ENCODE measurements at places on chromosomes 3 and 15.

DNA sequence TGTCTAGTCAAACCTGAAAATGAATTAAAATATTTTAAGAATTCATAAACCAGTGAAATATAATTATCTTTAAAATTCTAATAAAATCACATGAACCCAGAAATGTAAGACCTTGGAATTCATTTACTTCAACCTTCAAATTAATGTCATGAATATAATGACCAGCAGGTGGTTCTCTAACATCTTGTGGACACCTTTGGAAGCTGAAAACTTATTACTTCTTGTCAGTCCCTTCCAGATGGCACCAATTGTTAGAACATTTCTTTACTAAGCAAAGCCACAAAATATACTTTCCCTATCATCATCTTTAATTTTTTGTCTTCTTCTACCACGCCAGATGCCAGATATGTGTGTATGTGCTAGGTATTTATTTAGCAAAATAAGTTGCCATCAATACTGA lies 240.0 kb downstream of the MBNL1 start:
- no peak for DNase-seq

DNA sequence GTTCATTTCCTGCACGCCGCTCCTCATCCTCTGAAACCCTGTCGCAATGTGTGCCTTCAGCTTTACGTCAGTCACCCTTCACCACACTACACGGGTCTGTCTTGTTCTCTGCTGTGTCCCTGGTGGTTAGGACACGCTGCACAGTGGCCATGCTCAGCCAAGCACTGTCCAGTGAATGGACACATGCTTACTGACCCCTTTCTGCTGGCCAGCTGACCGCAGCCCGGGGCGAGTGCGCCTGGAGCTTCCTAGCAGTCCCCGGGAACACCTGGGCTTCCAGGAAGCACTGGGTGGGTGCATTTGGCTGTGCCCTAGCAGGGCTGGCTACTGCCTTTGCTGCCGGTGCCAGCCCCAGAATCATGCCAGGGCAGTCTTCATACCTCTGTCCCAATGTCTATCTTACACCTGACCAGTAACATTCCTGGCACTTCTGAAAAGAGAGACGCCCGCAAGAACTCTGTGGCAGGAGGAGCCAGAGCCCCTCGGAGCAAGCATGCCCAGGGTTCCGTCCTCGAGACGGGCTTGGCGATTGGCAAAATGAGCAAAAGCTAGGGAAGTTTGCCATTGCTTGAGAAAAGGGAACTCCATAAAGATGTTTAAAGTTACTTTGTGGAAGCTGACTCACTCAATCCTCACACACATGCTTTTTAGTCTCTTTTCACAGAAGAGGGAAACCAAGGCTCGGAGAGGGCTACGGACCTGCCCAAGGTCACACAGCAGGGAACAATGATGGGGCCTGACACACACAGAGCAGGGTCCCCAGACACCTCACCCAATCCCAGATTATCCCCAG lies 15.7 kb upstream of the ZXDC start:
- DNase-seq = no peak

- DNase-seq = peak; percentile 78
These were observed 136.8 kb upstream of the CCDC54 start for GRCh38 chr3:107240183-107241091.

DNA sequence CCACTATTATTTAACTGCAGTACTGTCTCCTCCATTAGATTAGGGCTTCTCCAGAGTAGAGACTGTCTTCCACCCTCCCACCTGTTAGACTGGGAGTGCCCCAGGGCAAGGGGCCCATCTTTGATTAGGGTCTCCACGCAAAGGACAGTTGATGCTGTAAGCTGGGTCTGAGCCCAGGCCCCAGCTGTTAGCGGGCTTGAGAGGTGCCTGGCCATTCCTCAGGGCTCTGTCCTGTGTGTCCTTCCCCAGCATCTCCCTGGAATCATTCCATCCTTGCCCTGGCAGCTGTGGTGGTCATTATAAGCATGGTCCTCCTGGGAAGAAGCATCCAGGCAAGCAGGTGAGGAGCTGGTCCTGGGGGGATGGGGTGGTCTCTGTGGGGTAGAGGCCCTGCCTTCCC lies 6.1 kb downstream of the SLC51B start:
- DNase-seq = no peak

DNA sequence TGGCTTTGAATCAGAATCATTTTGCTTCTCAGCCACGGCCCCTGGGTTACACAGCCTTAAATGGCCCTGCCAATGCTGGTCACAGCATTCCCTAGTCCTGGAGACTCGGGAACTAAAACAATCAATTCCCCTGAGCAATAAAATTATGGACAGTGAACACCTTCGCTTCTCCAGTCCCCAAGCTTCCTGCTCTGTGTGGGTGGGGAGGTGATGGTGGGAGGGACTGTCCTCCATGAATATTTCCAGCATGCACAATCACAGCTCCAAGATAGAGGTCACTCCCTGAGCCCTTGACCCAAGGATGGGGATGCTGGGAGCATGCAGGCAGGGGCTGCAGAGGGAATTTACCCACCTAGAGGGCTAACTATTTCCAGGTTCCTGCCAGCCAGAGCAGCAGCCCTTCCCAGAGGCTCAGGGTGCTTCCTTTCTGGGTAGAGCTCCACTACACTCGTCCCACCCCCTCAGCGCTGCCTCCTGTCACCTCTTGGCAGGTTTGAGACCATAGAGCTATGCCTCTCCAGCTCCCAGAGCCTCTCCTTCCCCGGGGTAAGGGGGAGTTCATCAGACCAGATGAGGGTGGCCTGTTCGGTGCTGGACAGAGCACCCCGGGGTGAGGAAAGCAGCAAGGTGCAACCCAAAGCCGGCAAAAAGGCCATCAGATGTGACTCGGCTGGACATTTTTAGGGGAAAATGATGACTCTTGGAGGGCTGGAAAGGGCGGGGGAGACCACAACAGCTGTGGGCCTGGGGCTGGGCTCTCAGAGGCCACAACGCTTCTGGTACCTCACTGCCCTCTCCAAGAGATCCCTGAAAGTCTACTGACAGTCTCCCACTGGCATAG lies 14.5 kb upstream of the CCDC33 start:
- DNase-seq = no peak

DNA sequence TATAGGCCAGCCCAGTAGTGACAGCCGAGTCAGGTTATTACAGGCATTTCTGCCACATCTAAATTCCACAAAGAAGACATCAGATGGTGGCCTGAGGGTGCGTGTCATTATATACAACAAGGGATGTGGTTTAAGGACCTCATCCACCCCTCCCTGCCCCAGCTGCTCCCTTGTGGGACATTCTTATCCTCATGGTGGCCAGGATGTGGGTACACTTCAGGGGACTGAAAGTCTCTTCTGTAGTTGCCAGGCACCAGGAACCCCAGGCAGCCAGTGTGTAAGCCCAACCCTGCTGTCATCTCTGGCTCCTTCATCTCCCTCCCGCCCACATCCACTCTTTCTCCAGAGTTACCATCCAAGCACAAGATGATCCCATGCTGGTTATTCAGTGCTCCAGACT lies 224.9 kb upstream of the TOPAZ1 start:
- no peak for DNase-seq

DNA sequence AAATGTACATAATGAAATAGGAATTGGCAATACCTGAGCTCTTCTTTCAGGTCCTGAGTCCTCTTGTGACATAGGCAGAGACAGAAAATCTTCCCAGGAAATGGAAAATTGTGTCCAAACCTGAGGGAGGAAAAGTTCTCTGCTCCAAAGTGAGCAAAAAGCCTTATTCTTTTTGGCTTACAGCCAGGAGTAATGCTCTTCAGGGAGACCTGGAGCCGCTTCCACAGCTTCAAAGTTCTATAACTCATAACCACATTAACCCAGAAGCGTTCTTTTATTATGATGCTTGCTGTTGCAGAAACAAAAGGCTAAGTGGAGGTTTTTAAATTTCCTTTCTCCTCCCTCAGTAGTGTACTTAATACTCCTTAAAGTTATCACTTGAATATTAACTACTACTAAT lies 633 bp downstream of the IGSF10 start:
- no peak for DNase-seq

- no peak for DNase-seq
These were observed 136.7 kb downstream of the SMAD6 start for GRCh38 chr15:66838671-66839239.

DNA sequence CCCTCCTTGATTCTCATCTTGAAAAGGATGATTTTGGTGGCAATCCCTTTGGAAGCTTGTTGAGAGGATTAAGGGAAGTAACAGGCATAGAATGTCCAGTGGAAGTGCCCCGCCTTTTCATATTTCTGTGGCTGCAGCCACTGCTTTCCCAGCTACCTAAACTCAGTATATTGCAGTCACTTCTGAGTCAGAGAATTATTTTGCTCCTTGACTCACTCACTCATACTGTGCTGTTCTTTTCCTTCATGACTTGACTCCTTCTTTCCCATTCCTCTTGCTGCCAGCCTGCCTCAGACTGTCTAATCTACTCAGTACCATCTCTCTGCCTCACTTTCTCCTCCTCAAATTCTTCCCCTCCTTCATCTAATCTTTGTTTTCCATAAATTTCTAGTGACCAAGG lies 26.5 kb upstream of the POLR2M start:
- DNase-seq = no peak

DNA sequence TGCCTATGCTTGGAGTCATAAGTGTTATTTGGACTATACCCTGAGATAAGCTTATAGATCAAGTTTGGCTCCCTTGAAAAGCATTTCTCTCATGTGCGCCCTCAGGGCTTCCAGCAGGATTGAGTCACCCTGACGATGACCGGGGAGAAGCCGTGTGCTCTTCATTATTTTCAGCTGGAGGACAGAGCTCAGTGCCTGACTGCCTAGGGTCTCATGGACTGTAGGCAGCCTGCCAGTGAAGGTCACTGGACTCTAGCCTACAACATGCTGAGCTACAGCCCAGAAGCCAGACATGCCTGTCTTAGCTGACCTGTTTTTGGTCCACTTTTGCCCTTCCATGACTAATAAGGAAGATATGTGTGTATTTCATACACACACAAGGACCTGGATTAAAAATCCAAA lies 31.6 kb upstream of the NUDT16 start:
- DNase-seq = no peak

DNA sequence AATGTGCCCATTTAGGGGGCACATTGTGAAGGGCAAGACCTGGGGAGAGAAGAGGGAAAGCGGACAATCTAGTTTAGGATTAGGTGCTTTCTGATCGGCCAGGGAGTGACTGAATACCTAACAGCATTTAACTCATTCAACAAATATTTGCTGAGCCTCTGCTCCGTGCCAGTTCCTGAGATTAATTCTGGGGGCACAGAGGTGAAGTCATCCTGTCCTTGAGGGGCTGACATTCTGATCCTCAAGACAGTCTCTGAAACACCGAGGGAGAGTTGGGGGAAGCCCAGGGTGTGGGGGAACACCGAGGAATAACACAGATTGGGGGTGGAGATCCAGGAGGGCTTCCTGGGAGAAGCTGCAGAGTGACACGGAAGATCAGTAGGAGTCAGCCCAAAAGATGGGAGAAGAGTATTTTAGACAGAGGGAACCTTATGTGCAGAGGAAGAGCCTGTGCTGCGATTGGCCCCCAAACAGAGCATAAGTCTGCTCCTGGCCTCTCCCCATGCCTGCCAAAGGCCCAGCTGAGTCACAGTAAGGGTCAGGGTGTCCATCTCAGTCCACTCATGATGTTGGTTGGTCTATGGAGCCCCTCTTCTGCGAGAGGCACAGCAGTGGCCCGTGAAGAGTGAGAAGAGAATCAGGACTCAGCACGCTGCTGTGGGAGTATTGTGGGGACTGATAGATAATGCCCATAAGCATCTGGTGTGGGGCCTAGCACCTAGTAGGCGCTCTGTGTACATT lies 60.2 kb downstream of the AMOTL2 start:
- no peak for DNase-seq

- no peak for DNase-seq
These were observed 612.2 kb upstream of the GOLIM4 start for GRCh38 chr3:168707900-168708299.

DNA sequence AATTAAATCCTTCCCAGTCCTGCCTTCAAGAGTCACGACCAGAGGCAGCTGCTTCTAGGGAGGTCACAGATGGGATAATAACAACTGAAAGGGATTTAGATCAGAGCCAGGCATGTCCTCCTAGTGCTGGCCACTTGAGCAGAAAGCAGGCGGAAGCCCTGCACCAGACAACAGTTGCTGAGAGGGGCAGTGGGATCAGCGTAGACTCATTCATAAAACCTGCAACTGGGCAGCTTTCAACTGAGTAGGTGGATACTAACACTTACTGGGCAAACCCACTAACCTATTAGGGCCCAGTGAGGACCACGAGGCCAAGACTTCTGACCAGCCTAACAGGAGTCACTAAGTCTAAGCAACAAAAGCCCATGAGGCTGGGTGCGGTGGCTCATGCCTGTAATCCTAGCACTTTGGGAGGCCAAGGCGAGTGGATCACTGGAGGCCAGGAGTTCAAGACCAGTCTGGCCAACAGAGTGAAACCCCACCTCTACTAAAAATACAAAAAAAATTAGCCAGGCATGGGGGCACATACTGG lies 67.0 kb downstream of the DAPK2 start:
- no peak for DNase-seq

GRCh38 chr3:140088513-140088912 lies 153.5 kb downstream of the CLSTN2 start:
- DNase-seq = no peak

DNA sequence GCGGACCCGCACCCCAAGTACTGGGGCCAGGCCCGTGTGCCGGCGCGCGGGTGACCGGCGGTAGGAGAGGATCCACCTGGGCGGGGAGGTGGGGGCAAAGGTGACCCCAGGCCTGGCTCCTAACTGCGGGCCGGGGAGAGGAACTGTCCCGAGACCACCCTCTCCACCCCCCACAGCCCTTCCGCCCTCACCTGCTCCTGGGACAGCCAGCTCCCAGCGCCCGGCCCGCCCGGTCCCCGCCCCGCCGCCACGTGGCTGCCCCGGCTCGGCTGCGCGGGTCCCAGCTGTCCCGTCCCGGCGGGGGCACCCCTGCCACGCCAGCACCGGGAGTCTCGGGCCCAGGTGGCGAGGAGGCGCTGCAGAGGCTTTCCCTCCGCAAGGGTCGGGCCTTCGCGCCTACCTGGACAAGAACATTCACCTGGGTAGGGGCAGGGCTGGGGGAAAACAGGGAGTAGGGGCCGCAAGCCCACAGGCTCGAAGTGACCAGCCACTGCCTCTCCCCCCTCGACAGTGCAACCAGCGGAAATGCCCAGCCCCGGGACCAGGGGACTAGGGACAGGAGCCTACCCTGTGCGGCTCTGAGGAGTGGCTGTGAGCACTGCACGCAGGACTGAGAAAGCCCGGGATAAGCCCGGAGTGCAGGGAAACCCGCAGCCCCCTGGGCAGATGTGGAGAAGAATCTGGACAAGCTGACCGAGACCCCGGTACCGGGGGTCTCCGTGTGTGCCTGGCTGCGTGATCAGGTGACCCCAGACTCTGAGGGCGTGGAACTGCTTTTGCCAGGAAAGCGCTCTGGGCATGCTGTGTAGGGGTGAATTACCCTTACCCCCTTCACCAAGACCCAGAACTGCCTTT lies at the start of gene SLC12A8:
Gene SLC12A8, minus strand, starts transcription at position 240 of the 855 bp plus-strand sequence. CDS start 1,399 bp downstream, outside the sequence.
- DNase-seq = no peak

- no peak for DNase-seq
These were observed 44.2 kb downstream of the GRK7 start for GRCh38 chr3:141807277-141808033.

DNA sequence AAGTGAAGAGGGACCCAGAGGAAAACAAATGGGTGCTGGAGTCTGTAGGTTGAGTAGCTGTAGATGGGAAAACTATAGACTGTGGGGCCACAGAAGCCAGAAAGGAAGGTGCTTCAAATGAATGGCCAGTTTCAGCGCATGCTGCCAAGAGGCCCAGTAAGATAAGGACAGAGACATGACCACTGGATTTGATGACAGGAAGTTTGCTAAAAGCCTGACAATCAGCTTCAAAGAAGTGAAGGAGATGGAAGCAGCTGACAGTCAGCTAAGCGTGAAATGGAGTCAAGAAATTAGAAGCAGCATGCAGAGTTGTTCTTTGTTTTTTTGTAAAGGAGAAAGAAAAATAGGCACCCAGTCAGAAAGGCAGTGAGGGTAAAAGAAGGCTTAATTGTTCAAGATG lies 24.9 kb downstream of the TXNRD3 start:
- DNase-seq = no peak

- no peak for DNase-seq
These were observed 156.0 kb upstream of the CD96 start for GRCh38 chr3:111385971-111386495.

All from activated T-cell treated with anti-CD3 and anti-CD28 coated beads, Interleukin-2, amount 50 U/mL, for 1 hour (primary cell).